ENCODE measurements at places on chromosomes 12 and 14.

GRCh38 chr12:52089491-52089890, 10.0 kb downstream of the SMIM41 start:
- no peak for DNase-seq

- DNase-seq = no peak
Observed at GRCh38 chr12:90441431-90441830, 513.5 kb downstream of the CCER1 start.

DNA sequence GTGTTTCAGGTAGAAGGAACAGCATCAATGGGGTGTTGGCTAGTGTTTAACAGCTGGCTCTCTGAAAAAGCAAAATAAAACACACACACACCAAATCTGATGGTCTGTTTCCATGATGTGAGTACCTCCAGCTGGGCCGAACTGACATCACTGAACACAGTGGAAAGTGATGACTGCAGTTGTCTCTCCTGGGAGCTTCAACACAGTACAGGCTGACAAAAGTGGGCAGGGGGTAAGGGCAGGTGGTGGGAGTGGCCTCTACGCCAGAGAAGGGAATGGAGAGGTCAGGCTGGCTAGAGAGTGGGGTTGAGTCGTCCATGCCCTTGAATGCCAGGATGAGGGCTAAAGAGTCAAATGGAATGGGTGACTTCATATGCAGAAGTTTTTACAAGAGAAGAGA, 8.0 kb upstream of the HNF1A start:
- DNase-seq = no peak

- DNase-seq = no peak
Observed at GRCh38 chr12:25256005-25256404, 5.3 kb upstream of the KRAS start.

DNA sequence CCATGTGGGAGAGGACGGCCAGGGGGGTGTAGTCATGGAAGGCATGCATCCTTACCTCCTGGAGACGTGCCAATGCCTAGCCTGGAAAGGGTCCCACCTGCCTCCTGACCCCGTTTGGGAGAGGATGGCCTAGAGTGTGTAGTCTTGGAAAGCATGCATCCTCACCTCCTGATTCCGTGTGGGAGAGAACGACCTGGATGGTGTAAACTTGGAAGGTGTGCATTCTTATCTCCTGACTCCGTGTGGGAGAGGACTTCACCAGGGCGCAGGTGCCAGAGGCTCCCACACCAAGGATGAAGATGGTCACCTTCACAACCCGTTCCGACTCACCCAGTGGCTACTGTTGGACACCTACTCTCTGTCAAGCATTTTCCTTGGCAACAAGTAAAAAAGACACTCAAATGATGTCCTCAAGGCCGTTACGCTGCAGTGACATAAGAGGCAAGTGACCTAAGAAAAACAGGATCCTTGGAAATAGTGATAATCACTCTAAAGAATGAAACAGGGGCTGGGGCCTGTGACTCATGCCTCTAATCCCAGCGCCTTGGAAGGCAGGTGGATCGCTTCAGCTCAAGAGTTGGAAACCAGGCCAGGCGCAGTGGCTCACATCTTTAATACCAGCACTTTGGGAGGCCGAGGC, 37.5 kb upstream of the FZD10 start:
- DNase-seq = no peak

DNA sequence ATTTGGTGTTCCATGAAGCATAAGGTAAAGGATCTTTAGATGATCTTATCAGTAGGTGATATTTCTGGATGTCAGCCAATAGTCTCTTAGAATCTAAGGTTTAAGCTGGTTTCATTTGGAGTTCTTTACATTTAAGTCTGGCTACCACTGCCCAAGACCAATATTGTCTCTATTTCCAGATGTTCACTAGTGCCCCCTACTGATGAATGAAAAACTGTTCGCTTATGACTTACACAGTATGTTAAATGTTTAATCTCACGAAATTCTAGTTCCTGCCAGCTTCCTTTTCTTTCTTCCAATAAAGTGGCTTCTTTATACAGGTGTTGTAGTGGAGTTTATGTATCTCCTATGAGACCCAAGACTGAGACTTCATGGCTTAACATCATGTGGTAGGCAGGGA, 31.8 kb upstream of the MIS18BP1 start:
- DNase-seq = no peak

DNA sequence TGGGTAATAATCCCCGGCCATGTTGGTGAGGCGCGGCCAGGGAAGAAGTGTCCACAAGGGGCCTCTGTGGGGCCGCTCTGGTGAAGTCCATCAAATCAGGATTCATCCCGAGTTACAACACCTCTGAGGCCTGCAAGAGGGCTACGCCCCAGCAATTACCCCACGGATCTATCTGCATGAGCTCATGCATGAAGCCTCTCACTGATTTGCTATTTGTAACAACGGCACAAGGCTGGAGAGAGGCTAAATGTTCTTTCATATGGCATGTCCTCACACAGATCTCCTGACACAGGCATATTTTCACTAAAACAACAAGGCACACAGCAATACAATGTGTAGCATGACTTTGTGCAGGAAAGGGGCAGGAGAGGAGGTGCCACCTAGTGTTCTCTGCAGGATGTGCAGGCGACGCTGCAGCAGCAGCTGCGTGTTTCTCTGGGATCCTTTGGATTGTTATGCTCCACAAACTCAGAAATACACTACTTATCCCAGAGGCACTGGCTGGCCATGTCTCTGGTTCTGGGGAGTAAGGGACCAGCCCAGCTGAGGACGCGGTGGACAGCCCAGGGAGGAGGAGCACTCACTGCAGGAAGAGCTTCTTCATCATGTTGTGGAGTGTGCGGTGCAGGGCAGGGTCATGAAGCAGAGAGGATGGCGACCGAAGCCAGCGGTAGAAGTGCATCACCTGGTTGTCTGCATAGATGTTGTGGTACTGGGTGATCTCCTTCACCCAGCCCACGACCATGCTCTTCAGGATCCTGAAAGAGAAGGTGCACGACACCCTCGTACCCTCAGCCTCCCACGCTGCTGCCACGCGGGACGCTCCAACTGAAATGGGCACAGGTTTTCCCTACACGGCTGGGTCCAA, 20.2 kb downstream of the P2RX2 start:
- no peak for DNase-seq

GRCh38 chr12:101599771-101600484, 5.2 kb downstream of the MYBPC1 start:
- DNase-seq = no peak

- DNase-seq = no peak
Observed at GRCh38 chr14:93081876-93082570, 33.7 kb downstream of the ITPK1 start.

GRCh38 chr12:14840616-14841015, 2.7 kb downstream of the ART4 start:
- no peak for DNase-seq

- no peak for DNase-seq
Observed at GRCh38 chr12:15984097-15984800, 73.1 kb downstream of the DERA start.

DNA sequence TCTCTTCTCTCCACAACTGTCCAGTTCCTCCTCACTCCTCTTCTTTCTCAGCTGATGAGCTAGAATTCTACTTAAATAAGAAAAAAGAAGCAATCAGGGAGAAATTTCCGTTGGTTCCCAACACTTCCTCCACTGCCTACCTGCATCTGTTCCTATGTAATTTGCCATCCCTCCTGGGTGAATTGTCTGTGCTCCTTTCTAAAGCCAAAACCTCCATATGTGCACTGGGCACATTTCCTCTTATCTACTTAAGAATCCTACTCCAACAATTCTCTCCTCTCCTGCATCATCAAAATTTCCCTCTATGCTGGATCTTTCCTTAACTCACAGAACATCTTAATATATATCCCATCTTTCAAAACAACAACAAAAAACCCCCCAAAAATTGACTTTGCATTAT, 35.2 kb downstream of the GPR65 start:
- DNase-seq = no peak

GRCh38 chr14:68585690-68586089, 207.2 kb downstream of the ZFP36L1 start:
- DNase-seq = peak; percentile 96

DNA sequence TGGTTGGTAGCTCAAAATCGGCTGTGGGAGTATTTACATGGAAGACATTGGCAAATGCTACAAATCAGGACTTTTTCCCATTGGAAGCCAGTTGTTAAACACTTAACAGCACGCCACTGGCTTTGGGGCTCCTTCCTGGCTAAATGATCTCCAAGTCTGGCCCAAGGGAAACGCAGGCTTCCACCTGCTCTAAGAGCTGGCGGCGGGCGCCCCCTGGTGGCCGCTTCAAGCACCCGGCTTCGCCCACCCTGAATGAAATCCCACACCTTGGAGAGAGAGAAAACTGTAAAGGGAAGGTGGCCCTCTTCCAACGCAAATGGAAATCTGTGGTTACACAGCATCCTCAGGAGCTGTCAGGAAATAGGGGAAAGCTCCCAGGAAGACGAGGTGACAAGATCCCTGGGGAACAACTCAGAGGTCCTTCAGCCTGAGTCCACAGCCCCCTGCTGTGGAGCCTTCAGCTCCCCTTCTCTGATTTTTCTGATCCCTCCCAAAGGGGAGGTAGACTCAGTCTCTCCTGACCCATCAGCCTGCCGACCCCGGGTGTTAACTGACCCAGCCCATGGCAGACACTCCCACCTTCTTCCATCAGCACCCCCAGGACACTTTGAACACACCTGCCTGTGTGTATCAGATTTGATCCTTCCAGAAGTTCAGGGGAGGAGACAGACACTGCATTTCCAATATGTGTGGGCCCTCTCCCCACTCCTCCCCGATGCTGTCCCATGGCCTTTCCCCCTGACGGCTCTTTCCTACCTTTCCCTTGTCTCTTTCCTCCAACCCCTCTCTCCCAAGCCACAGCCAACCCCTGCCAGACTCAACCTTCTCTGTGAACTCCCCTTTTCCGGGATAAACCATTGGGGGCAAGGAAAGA, 15.4 kb downstream of the SELPLG start:
- peak; percentile 58 for DNase-seq

GRCh38 chr12:31868965-31869364, 90.2 kb upstream of the RESF1 start:
- DNase-seq = no peak

GRCh38 chr14:87732562-87732961, 260.4 kb downstream of the GALC start:
- no peak for DNase-seq

- DNase-seq = no peak
Observed at GRCh38 chr12:18281941-18282340, 20.6 kb downstream of the PIK3C2G start.

GRCh38 chr12:26884765-26885576, 52.0 kb upstream of the ITPR2 start:
- peak; percentile 80 for DNase-seq

- no peak for DNase-seq
Observed at GRCh38 chr12:7869137-7869536, 3.6 kb downstream of the SLC2A14 start.

DNA sequence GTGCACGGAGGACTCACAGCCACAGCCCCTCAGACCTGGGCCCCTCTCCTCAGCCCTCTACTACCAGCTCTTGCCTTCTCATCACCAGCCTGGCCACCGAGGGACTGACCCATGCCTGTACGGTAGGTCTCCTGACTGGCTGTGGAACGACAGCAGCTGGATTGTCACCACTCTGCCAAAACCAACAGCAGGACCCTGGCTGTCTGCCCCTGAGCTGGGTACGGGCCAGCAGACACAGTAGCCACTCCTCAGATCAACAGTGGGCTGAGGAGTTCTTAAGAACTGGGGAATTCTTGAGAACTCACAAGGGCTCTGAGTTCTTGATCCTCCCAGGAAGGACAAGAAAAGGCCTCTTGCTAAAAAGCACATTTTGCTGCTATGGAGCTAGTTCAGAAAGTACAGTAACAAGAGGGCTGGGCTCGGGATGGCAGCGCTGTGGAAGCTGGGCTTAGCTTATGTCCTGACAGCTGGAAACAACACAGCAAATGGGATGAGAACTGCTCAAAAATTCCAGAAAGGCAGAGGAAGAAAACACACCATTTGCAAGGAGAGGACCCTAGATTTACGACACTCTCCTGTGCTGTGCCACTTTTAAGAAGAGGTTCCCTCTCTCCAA, 176.4 kb downstream of the ANO2 start:
- DNase-seq = peak; percentile 62

GRCh38 chr12:88433997-88434703, 146.1 kb downstream of the KITLG start:
- DNase-seq = no peak

GRCh38 chr12:45203767-45204166, 12.1 kb upstream of the ANO6 start:
- no peak for DNase-seq

DNA sequence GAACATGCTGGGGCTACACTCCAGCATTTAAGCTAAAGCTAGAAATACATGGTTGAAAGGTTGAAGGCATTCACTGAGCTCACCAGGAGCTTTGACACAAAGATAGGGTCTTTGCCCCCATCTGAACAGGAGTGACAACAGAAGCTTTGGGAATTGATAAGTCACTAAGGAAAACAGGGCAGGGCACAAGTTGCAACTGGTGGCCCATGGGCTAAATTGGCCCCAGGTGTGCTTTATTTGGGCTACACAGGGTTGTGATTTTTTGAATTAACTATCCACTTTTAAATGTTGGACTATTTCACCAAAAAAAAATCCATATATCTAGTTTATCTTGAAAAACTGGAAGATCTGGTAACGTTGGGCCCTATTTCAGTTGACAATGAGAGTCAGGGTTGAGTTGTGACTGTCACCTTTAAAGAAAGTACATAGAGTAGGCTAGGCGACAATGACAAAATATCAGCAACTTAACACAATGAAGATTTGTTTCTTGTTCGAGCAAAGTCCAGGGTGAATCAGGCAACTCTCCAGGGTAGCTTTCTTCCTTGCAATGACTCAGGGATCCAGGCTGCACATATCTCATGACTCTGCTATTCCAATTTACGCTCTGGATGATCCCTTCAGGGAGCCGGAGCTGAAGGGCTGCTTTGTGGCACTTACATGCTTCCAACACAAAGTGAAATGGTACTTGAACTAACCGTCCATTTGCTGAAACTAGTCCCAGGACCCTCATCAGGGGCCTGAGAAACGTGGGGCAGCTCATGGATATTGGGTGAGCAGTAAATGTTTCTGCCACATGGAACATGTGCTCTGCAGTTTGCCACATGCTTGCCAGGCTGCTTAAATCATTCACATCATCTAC, 13.3 kb upstream of the EIF4B start:
- no peak for DNase-seq

GRCh38 chr14:58709949-58710348, 72.2 kb downstream of the DACT1 start:
- DNase-seq = peak; percentile 22

DNA sequence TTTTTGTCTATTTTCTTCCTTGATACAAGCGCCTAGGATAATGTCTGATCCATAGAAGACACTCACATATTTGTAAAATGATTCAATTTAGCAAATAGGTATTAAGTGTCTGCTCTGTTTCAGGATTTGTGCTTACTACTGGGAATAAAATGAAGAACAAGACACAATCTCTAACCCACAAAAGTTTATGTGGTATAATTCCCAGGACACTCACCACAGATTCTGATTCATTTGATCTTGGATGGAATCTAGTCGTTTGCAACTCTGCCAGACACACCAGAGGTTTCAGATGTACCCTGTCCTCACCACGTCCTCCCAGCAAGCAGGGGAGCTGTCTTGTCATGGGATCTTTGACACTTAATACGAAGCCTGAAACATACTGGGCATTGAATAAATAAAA, 208.3 kb downstream of the LRIG3 start:
- no peak for DNase-seq

Measured in spinal cord (tissue), 10 donors.